Activated CD4-positive, CD25-positive, alpha-beta regulatory T cell (primary cell): ENCODE measurements at places on chromosomes 1 and 21.

DNA sequence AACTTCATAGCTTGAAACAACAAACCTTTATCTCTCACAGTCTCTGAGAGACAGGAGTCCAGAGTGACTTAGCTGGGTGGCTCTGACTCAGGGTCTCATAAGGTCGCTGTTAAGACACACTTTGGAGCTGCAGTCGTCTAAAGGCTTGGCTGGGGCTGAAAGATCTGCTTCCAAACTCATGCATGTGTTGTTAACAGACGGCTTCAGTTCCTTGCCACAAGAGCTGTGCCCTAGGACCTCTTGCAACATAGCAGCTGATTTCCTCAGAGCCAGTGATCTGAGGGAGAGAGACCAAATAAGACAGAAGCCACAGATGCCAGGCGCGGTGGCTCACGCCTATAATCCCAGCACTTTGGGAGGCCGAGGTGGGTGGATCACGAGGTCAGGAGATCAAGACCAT is 176.8 kb downstream of the DISC1 start:
- no peak for DNase-seq

DNA sequence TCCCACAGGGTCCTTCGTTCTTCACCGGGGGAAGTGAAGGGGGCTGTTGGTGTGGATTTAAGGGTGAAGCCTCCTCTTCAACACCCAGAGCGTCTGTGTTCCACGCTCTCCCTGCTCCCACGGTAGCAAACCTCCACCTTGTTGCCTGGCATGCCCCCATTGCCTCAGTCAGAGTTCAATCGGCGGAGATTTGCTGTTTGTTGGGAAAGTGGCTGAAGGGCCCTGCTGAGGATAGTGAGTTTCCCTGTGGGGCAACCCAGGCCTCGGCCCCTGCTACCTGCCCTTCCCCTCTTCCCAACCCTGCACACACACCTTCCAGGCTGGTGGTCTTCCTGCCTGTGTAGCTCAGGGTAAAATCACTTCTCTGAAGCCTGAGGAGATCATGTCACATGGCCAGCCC is 60.5 kb downstream of the TOR1AIP2 start:
- no peak for DNase-seq

DNA sequence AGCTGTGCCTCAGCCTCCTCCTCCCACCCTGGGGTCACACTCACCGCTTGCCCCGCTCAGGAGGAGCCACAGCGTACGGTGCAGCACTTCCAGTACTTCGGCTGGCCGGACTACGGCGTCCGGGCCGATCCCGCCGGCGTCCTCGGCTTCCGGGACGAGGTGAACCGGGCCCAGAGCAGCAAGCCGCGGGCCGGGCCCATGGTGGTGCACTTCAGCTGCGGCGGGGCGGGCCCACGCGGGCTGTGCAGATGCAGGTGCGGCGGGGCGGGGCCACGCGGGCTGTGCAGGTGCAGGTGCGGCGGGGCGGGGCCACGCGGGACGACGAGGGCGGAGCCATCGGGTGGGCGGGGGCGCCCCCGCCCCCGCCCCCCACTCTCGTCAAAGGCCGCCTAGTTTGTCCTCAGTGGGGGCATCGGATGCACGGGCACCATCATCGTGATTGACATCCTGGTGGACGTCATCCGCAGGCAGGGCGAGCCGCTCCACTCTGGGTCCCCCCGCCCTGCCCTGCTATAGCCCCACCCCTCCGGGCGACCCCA is 5.5 kb downstream of the RNF223 start:
- DNase-seq, result no peak

- DNase-seq, result no peak
These were observed 932 bp downstream of the RPF1 start for GRCh38 chr1:84479998-84480397.

DNA sequence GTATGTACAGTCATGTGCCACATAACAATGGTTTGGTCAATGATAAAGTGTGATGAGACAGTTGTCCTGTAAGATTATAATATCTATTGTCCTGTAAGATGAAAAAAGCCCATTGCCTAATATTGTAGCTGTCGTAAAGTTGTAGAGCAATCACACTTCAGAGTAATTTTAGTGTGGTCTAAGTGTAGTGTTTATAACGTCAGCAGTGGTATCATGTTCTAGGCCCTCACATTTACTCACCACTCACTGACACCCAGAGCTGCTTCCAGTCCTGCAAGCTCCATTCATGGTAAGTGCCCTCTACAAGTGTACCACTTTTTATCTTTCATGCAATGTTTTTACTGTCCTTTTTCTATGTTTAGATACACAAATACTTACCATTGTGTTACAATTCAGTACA is 259.9 kb upstream of the RAB4A start:
- DNase-seq, result no peak

- DNase-seq, result no peak
These were observed 36.6 kb downstream of the CAPZB start for GRCh38 chr1:19448491-19449439.

DNA sequence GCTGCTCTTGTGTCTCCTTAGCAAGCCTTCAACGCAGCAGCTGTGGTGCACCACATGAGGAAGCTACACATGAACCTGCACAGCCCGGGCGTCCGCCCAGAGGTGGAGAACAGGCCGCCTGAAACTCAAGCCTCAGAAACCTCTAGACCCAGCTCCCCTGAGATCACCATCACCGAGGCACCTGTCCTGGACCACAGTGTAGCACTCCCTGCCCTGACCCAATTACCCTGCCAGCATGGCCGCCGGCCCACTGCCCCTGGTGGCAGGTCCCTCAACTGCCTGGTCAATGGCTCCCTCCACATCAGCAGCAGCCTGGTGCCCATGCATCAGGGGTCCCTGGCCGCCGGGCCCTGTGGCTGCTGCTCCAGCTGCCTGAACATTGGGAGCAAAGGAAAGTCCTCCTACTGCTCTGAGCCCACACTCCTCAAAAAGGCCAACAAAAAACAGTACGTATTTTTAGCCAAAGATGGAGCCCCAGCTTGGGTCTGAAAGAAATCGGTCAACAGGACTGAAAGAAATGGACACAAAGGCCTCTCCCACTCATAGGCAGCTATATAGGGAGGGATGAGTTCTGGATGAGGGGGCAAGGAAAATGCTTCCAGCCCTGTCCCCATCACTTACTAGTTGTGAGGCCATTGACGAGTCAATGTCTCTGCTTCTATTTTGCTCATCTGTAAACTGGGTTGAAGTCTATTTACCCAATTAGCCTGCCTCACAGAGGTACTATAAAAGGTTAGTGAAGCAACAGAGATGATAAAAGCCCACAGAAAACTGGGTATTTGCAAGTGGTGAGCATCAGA is 28.5 kb downstream of the CAMK1G start:
- no peak for DNase-seq

DNA sequence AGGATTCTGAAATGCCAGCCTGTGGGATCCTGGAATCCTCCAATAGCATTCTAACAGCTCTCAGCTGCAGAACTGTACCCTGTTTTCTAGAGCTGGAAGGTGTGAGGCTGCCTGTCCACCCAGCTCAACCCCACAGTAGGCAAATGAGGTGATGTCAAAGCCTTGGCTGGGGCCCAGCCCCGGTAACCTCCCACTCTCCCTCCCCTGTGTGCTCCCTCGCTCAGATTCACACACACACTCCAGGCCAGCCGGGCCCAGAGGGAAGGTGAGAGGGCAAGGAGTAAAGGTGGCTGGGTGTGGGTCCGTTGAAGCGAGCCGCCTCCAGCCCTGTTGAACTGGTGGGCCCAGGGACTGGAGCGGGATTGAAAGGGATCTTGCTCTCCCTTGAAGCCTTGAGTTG is at the start of gene BSND:
BSND (plus strand) TSS at position 257 of the 400 bp plus-strand sequence. CDS start 254 bp downstream, outside the sequence.
- DNase-seq, result no peak
